ENCODE measurements at places on chromosomes 12 and 14.

GRCh38 chr12:50753232-50753769, 10.6 kb upstream of the ATF1 start:
- DNase-seq: no peak

DNA sequence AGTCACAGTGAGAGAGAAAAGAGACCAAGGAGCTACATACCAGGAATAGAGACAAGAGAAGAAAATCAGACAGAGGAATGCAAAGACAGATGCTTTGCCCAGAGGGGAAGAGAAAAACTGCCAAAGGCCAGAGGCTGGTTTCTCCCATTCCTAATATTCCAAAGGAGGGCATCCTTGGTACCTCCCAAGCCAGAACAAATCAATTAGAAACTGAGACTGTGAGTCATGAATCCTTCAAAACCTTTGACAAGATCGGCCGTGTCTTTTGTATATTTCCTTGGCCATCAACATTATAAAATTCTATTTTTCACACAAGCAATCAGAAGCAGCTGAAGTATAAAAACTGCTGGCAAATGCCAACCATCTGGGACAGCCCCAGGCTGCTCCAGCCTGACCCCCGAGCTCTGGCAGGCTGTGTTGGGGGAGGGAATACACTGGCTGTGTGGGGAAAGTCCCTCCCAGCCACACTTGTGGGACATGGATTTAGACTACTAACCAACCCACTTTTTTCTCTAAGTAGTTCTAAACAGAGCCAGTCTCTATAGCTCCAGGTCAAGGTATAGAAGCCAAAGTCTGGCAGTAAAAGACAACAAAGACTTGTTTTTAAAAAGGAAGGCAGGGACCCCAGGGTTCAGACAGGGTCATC, 13.7 kb downstream of the POMT2 start:
- no peak for DNase-seq

DNA sequence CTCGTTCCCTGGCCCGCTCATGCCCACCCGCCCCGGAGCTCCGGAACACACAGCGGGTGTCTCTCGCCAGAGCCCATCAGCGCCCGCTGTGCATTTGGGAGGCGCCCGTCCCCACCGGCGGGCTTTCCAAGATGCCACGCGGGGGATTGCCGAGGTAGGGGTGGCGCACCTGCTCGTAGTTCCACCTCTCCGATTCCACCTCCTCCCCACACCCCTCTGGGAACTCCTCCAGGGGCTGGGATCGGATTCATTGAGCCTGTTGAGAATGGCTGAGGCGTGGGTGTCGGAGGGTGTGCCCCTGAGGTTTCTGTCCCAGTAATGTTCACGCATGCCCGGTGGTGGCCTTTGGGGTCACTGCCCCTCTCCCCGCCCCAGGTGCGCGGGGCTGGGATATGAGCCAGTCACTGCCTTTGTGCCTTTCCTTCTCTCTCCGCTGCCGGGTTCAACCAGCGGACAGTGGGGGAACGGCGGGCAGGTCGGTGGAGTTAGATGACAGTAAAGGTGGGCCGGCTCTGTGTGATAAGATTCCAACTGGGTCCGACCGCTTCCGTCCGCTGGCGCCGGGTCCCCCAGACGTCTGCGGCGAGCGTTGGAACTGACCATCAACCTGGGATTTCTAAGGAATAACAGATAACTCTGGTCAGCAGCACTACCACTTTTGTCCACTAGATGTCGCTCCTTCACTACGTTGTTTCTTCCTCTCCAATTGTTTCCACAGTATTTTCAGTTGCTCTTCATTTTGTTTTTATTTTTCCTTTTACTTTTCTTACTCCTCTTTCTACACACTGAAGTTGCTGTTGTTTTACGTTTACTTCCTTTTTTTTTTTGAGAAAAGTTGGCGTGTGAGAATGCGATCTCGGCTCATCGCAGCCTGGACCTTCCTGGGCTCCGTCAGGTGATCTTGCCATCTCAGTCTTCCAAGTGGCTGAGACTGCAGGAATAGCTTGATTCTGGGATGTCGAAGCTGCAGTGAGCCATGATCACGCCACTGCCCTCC, 178.1 kb upstream of the ALG10B start:
- peak; percentile 64 for DNase-seq

GRCh38 chr14:63647696-63648410, 6.2 kb upstream of the WDR89 start:
- DNase-seq: no peak

GRCh38 chr12:78584695-78585094, 279.9 kb upstream of the SYT1 start:
- no peak for DNase-seq

GRCh38 chr12:3046441-3047200, 30.6 kb upstream of the TSPAN9 start:
- no peak for DNase-seq

DNA sequence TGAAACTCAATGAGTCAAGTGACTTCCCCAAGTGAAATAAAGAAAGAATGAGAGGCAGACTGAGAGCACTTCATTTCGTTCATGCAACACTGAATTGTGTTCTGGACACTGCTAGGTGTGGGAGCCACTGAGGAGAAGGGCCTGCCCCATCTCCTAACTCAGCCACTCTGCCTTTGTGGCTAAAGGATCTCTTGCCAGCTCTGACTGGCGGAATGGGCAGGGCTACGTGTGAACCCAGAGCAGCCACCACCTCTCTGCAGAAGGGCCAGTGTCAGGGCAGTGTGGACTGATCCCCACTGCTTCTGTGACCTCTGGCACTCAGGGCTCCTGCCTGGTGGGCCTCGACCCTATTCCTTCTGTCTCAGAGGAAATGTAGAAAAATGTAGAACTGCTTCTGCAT, 46.5 kb upstream of the GZMB start:
- DNase-seq: no peak

DNA sequence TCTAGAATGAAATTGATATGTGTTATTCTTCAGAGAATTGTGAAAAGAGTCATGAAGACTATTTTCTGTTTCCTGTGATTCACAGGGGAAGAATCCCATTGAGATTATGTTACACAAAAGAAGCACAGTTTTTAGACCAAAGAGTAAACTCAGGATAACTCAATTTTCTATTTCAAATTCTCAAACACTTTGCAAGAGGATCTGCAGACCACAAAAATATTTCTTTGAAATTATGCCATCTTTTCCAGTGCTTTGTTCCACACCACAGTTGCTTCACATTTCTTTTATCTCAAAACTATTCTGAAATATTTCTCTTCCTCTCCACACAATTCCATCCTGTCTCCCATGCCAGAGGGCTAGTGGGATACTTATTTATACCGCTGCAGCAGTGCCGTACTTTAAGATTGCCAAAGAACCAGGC, 188.9 kb upstream of the FOXG1 start:
- DNase-seq: no peak

DNA sequence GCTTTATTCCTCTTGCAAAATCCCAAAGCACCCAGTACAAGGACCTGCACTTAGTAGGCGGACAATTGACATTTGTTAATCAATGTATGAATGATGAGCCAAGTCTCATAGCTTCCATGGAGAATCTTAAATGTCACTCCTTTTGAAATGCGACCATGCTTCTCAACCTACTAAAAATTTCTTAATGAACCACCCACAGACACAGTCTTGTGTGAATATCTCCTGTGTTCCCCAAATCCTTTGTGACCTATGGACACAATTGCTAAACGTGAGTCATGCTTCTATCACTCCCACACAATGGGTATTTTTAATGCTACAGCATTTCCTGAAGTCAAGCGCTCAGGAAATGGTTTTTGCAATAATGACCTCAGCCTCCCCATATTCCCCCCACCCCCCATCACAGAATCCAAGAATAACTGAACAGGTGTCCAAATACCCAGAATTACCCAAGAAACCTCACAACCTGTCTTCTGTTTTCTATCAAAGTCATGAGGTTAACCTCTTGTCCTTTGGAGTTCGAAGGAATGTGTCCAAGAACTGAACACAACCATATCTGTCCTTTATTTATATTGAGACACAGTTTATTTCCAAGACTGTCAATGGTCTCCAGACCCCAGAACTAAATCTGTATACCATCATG, 163.6 kb upstream of the PLEKHG7 start:
- DNase-seq: no peak

- DNase-seq: no peak
Measured at GRCh38 chr14:33588771-33589170, 362.1 kb downstream of the EGLN3 start.

GRCh38 chr14:81161088-81161487, 59.7 kb downstream of the GTF2A1 start:
- no peak for DNase-seq

DNA sequence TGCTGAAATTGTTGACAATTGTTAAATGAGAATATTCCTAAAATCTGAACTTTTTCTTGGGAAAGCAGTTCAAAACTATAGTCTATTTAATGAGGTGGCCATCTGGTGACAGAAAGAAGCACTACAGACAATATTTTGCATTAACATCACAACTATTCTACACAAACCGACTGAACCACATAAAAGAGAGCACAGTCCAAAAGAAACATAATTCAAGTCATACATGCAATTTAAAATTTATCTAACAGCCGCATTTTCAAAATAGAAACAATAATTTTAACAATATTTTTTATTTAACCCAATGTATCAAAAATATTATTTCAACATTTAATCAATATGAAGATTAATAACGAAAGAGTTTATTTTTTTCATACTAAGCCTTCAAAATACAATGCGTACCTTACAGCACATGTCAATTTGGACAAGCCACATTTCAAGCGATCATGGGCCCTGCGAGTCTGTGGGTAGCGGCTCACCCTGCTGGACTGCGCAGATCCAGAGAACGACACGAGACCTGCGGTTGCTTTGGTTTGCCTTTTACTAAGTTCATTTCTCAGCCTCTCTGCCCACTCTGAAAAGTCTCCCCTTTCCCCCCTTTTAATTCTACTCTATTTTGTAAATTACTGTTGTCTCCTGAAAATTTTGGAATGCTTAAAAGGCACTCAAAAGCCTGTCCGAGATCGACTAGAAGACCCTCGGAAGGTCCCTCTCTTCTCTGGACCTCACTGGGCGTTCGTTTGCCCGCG, 947 bp upstream of the LRRC9 start:
- DNase-seq: peak; percentile 12

- no peak for DNase-seq
Measured at GRCh38 chr14:50058113-50058512, 58.3 kb downstream of the VCPKMT start.

GRCh38 chr14:23356662-23357061, 4.0 kb upstream of the SLC22A17 start:
- DNase-seq: no peak

DNA sequence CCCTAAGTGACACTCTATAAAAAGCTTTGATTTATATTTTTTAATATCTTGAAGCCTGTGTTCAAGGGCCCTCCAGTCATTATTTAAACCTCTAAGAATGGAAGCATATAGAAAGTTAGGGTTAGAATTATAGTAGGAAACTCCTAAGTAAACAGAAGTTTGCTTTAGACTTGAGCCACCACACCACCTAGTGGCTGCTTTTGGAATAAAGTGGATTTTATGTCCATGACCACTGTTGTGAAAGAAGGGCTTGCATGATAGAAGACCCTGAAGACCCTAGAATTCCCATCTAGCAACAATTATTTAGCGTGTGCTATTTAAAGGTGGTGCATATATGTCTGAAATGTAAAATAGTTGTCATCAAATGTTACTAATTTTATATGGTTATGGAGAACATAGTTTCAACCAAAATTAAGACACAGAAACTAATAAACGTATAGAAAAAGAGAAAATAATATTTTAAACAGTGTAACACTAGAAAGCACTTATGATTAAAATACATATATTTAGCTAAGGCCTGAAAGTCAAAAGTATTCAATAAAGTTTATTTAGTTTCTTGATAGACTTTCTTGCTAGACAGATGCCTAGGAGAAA, 21.3 kb downstream of the LRRIQ1 start:
- peak; percentile 50 for DNase-seq

GRCh38 chr12:43111608-43112007, 440.4 kb downstream of the ADAMTS20 start:
- DNase-seq: no peak

- no peak for DNase-seq
Measured at GRCh38 chr12:69523433-69524330, 53.5 kb downstream of the FRS2 start.

DNA sequence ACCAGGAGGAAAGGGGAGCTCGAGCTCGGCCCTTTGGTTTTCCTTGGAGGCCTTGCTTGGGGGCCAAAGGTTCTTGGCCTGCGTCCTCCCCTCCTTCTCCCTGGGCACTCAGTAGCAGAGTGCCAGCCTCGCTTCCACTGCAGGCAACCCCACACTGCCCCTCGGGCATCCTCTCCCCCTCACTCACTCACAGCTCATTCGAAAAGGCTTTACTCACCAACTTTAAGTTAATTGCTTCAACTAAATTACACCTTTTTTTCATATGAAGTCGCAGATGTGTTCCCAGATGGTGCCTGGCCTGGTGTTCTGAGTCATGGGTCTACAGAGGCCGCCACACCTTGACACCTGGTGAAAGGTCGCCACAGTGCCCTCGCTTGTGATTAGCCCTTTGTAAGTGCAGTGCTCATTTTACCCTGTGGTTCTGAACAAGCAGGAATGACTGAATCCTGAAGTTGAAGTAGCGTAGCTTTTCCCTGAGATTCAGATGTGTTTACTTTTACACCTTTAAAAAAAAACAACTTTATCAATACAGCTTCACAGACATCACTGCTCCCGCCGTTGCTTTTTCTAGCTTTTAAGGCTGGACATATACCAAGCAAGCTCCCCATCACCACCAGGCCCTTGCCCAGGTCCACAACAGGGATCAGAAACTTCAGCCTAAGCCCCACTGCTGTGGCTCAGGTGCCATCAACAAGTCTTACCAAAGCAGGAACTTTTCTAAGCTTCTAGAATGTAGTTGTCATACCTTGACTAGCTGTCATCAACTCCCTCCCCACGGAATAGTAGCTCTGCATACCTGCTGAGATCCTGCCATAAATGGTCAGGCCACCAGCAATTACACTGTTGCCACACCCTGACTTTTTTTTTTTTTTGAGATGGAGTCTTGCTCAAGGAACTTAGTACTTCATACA, 20.3 kb upstream of the ADIPOR2 start:
- DNase-seq: no peak

DNA sequence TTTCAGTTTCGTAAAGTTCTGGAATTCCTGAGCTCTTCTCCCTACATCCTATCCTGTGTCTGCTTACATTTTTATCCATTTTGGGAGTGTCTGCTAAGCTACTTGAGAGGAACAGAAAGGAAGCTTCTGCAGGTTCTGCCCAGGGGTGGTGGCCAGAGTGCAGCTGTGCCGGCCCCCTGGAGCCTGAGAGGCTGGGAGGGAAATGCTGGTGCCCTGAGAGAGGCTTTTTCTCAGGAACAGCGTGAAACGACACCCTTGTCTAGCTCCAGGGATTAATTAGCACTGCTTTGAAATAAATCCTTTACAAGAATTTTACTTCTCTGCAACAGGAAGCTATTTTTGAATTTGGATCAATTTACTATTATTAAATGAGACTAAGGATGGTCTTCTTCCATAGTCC, 165.4 kb downstream of the SLC15A5 start:
- DNase-seq: no peak

DNA sequence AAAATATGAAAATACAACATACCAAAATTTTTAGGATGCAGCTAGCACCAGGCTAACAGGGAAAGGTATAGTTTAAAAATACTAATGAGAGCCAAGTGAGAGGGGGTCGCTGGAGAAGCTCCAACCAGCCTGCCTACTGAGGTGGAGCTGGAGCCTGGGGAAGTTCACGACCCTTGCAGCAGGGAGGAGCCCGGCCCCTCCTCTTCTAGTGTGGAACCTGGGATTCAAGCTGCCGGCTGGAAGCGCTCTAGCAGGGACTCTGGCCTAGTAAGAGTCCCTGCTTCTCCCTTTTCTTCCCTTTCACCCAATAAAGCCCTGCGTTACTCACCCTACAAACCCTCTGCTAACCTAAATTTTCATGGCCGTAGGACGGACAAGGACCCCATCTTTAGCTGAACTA, 5.0 kb upstream of the KCNK13 start:
- no peak for DNase-seq

Data from NCI-H146 (cell line).